ENCODE measurements at places on chromosomes 1 and 21.

- DNase-seq: no peak
Observed at GRCh38 chr1:230832476-230832875, 35.8 kb downstream of the C1orf198 start.

GRCh38 chr1:102434421-102434820, 437.7 kb upstream of the OLFM3 start:
- no peak for DNase-seq

DNA sequence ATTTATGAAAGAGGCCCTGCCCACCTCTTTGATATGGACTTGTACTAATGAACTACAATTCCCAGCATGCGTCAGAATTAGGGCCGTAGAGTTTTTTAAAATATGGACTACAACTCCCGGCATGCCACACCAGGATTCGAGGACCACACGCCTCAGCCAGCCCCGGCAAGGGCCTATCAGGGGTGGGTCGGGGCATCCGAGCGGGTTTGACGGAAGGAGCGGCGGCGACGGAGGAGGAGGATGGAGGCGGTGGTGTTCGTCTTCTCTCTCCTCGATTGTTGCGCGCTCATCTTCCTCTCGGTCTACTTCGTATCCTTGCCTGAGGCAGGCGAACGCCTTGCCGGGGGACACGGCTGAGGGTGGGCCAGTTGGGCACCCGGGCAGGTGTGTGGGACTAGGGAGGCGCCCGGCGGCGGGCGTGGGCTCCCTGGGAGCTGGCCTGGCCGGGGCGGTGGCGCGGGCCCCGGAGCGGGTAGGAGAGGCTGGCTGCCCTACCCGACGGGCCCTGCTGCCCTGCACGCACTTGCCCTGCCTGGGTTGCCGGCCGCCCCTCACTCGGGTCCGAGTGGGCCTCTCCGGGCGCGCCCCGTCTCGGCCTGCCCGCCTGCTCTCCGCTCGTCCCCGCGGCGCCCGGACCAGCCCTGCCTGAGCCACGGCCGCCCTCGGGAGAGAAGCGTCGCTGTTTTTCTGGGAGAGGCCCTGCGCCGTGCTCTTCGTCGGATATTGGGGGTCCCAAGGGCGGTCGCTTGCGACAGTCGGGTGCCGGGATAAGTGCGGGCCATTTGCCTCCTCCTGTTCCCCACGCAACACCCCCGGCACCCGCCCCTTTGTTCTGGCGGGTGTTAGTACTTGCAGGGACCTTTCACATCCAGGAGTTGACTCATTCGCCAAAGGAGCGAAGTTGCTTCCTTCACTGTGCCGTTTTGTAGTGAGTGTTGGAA, at the start of gene CNIH4:
Gene CNIH4, plus strand, starts transcription at position 195 of the 941 bp plus-strand sequence. Its CDS starts 46 bp downstream, at position 241.
- peak; percentile 98 for DNase-seq

DNA sequence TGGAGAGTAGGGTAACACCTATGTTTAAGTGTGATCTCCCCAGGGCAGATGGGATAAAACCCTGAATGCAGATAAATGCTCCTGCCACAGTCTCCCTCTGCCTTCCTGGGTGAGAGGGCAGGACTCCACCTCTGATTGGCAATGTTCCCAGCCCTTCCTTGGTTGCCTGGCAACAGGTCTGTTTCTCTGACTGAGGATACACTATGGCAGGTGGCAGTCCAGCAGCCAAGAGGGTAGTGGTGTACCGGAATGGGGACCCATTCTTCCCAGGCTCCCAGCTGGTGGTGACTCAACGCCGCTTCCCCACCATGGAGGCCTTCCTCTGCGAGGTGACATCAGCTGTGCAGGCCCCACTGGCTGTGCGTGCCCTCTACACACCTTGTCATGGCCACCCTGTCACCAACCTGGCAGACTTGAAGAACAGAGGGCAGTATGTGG, at the start of gene DCDC2B:
Gene DCDC2B, plus strand, starts transcription at position 199 of the 438 bp plus-strand sequence. Its CDS starts 5 bp downstream, at position 204.
- no peak for DNase-seq

GRCh38 chr1:109877317-109877771, 33.3 kb upstream of the CSF1 start:
- DNase-seq: no peak

GRCh38 chr1:205786601-205787000, 11.3 kb upstream of the RAB29 start:
- no peak for DNase-seq

- no peak for DNase-seq
Observed at GRCh38 chr1:61110554-61110953, 28.2 kb downstream of the NFIA start.

GRCh38 chr1:10428984-10429383, 1.2 kb upstream of the CENPS start:
- DNase-seq: no peak

DNA sequence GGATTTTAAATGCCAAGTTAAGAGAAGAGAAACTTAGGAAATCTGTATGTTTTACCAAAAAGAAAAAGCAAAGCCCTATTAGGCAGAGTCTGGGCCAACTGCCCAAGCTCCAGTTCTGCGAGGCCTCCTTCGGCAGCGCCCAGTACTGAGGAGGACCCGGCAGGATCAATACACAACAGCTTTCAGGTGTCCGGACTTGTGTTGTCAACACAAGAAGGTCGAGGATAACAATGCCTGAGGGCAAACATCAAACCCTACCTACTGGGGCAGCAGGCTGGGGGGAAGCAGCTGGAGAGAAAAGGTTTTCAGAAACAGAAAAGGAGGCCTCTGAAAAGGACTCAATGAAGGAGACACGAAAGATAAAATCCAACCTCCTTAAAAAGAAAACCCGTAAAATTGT, 98.1 kb upstream of the GJB5 start:
- no peak for DNase-seq

- no peak for DNase-seq
Observed at GRCh38 chr1:93489756-93490155, 41.8 kb downstream of the FNBP1L start.

DNA sequence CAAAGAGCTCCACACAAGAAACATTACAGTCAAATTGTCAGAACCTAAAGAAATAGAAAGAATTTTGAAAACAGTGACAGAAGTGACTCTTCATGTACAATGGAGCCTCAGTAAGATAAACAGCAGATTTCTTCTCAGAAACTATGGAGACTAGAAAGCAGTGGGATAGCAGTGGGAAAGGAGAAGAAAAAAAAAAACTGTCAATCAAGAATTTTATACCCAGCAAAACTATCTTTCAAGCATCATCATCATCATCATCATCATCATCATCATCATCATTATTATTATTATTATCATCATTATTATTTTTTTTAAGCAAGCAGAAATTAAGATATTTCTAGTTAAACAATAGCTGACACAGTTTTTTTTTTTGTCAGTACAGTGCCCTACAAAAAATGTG, 24.2 kb downstream of the CEP170 start:
- no peak for DNase-seq

GRCh38 chr1:44571712-44572571, 102.3 kb downstream of the TMEM53 start:
- DNase-seq: peak; percentile 36

DNA sequence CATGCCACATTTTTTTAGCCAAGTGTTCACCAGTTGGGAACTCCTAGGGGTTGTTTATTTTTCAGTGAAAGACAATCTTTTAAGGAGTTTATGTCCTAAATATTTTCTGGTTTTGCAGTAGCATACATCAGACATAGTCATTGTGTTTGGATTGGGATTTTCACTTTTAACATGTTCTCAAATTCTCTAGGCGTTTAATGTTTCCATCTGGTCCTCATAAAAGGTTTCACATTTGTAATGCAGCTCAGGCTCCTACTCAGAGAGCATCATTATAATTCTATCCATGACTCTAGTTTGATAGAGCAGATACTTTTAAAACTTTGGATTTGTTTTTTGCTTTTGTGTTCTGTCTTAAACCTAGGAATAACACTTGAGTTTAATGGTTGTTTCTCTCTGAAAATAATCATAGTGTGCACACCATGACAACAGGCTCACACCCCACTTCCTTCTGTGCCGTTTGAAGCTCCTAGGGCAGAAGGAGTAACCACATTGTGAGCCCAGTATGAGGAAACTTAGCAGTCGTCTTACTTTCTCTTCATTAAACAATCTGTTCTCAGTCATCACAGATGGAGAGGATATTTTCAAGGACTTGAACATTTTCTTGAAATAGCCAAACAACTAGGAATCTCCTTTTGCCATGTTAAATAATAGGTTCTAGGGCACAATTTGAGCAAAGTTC, 219.6 kb downstream of the PDE4B start:
- DNase-seq: no peak

DNA sequence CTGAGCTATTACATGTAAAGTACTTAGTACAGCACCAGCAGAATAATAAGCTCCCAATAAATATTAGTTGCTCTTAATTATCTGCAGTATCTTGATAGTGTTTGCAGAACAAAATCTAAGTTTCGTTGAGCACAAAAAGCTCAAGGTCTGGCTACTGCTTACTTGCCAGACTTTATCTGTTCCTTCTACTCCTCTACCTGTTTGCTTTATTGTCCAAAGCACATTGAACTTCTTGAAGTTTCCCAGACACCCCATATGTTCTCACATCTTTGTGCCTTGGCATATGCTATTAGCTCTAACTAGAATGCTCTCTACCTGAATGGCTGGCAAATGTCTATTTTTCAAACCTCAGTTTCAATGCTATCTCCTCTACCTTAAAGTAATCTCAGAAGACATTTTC, 54.9 kb downstream of the LRRC40 start:
- no peak for DNase-seq

DNA sequence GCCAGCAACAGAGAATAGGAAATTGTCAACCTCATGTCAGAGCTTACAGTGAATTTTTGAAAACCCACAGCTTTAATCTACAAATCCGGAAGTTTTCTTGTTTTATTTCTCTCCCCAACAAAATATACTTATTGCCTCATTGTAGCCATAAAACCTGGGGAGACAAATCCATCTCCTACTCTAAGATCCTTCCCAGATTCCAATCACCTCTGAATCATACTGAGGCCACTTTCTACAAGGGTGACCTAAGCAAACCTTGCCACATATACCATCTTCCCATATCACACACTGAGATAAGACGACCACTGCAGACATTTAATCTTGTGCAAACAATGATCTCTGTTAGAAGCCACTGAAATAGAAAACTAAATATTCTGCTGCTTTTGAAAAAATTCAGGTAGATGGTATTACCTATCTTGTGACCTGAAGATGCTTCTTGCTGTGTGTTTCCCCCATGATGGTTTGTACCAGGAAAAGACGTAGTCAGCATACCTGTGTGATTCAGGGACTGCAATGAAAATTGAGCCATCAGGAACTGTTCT, 171.5 kb upstream of the DUSP10 start:
- no peak for DNase-seq

DNA sequence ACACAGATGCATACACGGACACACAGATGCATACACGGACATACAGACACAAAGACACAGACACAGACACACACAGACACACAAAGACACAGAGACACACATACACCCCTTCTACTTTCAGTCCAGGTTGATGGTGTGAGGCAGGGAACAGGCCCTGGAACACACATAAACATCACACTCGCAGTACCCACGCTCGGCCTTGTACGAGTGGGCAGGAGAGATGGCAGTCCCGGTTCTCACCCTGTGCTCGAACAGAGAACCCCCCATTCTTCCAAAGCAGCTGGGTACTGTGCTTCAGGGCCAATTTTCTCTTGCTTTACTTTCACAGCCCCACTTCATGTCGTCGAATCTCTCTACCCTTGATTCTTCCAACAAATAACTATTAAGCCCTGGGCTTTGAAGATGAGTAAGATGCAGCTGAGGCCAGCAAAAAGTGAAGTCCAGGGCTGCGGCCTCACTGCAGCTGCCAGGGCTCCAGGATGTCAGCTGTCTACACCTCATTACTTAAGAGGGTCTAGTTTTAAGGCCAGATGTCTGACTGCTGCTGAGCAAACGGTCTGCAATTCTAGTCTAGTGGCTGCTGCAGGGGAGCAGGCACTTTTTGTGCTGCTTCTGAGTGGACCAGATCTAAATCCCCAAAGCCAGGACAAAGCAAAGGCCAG, 90.1 kb downstream of the PGBD5 start:
- DNase-seq: no peak

DNA sequence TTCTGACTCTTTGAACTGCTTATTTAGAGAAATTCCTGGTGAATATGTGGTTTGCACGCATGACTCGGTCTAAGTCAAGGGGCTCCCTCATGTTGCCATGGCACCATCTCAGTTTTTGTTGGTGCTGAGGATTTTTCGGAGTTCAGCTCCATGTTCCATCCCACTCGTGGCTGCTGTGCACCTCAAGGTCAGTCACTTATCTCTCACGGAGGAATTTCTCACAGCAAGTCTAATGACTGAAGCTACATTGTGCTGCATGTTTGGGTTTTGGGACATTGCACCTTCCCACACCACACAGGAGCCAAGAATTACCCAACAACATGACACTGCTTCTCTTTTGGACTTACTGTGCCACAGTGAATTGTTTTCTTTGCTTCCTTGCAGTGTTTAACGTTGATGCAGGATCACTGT, 269.9 kb downstream of the NCAM2 start:
- DNase-seq: no peak

GRCh38 chr1:31434101-31434871, 21.3 kb downstream of the SERINC2 start:
- DNase-seq: no peak

DNA sequence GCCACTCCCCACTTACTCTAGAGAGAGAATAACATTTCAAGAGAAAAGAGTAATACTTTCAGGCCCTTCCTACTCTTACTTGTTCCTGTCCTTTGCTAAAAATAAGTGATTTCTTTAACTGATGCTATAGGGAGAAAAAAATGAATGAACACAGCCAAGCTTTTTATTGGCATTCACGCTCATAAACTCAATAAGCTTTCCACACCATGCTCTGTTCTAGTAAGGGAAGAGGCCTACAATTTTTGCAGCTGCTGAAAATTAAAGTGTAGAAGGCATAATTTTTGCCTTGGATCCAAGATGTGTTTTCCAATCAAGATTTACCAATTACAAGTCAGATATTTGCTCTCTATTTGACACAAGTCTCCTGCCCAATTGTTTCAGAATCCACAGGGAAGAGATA, 188.1 kb upstream of the RGS18 start:
- no peak for DNase-seq

DNA sequence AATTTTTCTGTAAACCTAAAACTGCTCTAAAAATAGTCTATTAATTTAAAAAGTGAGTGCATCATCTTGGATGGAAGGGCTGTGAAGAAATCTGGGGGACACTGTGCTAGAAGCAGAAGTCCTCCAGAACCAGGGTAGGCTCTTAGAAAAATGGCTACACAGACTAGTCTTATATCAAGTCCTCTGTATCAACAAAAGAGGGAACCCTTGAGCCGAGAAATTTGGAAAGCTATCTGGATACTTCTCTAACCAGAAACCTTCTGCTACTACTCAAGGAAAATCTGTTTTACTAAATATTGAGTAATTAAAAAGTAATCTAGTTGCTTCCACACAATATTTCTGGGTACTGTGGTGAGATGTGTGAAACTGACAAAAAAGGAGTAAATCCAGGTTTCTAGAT, 92.1 kb downstream of the WDR3 start:
- DNase-seq: no peak

DNA sequence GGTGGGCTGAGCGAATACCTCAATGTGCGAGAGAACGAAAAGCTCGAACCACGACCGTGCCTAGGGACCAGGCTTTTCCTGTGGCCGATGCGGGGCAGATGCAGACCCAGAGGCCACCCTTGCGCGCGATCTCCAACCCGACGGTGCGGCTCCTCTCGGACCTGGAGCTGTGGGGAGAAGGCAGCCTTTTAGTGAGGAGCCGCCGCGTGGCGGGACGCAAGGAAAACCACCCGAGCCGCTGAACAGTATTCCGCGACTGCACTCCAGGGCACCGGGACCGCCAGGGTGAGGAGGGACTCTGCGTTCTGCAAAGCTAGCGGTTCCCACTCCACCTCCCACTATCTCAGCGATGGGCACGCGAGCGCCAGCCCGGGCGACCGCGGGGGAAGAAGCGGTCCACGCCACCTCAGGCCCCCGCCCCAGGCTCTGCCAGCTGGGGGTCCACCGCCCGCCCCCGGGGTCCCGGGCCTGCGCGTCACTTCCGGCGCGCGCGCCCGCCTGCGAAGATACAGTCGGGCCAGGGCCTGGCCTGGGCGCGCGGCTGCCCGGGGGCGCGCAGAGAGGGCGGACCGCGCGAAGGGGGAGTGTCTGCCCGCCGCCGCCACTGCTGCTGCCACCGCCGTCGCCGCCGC, 66.5 kb upstream of the PRKACB start:
- peak; percentile 66 for DNase-seq

All from GM19239 (cell line).